ENCODE measurements at places on chromosomes 2 and 18.

GRCh38 chr18:63005306-63005705 lies 290.0 kb downstream of the PHLPP1 start:
- DNase-seq: no peak

GRCh38 chr18:78731398-78732032 lies 248.1 kb upstream of the SALL3 start:
- DNase-seq: no peak

GRCh38 chr18:79937103-79937860 lies 14.2 kb downstream of the SLC66A2 start:
- DNase-seq: no peak

GRCh38 chr2:221060376-221060775 lies 511.7 kb downstream of the EPHA4 start:
- no peak for DNase-seq

GRCh38 chr18:42706618-42707017 lies 408.9 kb downstream of the RIT2 start:
- DNase-seq: no peak

DNA sequence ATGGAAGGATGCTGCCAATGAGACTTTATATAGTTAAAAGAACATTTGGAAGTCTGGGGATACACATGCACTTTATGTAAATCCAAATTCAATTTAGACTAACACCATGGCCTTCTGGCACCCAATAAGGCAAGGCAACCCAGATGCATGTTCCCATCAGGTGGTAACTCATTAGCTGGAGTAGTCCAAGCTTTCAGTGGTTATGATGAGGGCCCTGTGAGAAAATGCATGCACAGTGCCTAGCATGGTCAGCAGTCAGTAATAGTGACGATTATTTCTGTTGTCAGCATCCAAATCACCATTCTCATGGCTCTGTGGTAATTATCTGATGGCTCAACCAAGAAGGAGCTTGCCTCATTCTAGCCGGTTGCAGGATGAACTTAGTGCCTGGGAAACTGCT lies 70.3 kb upstream of the CTLA4 start:
- no peak for DNase-seq

DNA sequence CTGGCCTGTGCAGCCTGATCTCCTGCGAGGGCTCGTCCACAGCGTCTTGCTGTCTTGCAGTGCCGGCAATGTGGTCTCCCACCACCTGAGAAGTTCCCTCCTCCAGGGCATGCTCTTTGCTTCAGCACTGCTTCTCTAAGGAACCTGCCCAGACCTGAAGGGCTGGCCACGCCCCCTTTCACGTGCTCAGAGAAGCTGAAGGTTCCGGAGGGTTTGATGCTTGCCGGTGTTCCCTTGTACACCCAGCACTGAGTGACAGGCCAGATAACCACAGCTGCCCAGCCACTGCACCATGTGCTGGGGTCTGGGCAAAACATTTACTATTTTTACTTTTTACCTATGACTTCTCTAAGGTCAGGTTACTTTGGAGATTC lies 1.7 kb upstream of the POLR2D start:
- no peak for DNase-seq

DNA sequence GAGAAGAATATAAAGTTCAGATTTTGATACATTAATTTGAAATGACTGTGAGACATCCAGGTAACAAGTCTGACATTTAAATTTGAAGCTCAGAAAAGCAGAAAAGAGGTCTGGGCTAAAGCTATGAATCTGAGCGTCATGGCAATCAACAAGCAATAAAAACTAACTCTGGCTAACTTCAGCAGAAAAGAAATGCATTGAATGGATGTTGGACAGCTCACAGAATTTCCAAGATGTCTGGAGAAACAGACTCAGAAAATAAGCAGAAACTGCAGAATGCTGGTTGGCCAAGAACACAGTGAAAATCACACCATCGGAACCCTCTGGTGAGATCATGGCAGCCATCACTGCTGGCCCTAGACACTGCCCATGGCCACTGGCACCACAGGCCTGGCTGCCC lies 366.6 kb downstream of the METTL4 start:
- no peak for DNase-seq

DNA sequence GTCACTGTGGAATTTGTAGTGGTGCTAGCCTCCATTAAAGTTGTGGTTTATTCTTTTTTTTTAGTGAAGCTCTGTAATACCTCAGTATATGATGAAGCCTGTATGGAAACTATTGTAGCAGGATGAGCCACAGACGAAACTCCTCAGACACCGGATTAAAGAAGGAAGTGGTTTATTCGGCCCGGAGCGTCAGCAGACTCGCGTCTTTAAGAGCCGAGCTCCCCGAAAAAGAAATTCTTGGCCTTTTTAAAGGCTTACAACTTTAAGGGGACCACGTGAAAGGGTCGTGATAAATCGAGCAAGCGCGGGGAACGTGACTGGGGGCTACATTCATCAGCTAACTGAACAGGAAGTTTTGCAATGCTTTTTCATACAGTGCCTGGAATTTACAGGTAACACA lies 8.1 kb upstream of the CCL20 start:
- DNase-seq: no peak

- no peak for DNase-seq
These were observed 71.2 kb upstream of the COL3A1 start for GRCh38 chr2:188902901-188903491.

GRCh38 chr2:241008711-241009121 lies 10.3 kb downstream of the SNED1 start:
- DNase-seq: no peak

DNA sequence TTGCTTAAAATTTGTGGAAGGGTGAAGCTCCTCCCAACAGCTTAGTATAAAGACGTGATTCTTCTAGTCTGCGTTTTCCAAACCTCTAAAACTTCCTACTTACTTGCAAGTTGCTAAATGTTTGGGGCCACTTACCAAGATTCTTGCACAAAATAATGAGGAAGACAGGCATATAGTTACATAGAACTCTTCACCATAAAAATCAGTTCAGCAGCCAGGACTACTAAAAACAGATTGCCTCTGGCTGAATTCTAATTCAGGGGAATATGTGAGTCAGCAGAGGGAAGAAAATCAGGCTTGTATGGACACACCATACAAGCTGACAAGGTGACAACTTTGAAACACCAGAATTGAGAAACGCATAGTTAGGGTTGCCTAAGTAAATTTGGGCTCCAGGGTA lies 2.8 kb upstream of the PEX13 start:
- DNase-seq: no peak

DNA sequence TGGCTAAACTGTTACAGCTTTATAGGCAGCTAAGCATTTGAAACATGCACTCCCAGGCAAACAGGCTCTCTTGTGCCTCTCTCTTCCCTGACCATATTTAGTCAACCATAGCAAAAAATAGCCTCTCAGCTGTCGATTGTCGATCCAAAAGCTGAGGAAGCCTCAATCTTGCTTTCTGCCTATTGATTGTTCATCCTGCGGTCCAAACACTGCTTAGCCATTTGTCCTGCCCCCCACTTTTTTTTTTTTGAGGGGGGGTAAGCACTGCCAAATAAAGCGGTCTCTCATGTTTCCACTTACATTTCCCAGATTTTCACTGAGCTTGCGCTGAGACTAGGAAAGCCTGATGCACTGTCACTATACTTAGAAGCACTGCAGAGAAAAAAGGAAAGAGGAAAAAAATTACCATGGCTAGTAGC lies 90.8 kb downstream of the MIB1 start:
- DNase-seq: no peak

DNA sequence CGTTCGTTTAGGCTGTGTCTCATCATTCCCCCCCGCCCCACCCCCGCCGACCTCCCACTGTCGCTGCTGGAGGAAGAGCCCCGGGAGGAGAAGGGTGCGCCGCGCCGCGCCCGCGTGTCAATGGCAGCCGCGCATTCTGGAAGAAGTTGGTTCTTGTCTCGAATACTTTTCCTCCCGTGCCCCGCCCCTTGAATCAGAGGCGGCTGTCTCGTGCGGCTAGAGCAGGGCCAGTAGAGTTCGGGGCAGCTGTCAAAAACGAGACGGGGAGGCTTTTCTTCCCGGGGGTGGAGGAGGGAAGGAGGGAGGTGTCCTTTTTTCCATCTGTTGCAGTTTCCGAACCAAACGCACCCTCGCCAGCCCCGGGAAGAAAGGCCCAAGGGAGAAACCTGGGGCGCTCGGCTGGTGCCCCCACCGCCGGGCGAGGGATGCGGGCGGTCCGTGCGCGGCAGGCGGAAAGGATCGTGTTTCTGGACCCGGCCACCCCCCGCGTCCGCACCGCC lies 410 bp upstream of the TGIF1 start:
- DNase-seq: no peak

DNA sequence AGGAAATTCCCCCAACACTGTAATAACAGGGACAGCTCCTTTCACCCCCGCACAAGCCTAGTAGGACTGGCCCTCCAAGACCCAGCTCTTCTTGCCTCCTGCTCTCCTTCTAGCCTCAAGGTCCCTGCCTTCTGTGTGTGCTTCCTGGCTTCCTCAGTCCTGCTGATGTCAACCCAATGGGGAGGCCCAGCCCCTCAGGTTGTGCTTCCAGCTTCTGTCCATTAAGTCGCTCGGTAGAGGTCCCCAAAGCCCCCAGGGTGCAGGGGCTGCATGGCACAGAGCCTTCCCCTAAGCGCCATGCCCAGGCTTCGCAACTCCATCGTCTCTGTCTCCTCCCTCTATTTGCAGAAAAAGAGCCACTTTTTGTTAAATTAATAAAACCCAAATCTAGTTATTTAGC lies 39.0 kb downstream of the BOK start:
- DNase-seq: no peak

DNA sequence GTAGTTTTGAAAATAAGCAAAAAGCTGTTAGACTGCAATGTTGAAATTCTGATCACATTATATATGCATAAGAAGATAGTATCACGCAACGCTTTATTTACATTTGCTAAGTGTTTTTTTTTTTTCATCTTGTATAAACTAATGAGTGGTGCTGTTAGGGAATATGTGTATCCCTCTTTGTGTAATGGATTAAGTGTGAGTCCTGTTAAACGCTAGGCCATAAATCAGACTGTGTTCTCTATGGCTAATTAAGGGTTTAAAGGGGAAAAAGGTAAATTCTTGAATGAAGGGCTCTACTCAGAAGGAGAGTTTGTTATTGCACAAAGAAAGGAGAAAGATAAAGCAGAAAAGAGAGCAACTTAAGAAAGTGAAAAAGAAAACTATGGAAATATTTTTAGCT lies 4.8 kb upstream of the ASXL3 start:
- DNase-seq: no peak

DNA sequence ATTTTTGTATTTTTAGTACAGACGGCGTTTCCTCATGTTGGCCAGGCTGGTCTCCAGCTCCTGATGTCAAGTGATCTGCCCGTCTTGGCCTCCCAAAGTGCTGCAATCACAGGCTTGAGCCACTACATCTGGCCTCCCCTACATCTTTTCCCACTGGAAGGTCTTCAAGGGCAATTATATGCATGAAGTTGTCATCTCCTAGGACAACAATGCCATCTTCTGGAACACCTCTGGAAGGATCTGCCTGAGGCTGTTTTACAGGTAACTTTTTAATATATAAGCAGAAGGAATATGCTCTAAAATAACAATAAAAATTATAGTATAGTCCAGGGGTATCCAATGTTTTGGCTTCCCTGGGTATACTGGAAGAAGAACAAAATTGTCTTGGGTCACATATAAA lies 321.4 kb downstream of the AFF3 start:
- DNase-seq: no peak

GRCh38 chr2:95007822-95008221 lies 17.7 kb upstream of the MAL start:
- no peak for DNase-seq

- no peak for DNase-seq
These were observed 164.4 kb downstream of the SOCS6 start for GRCh38 chr18:70453058-70453775.

DNA sequence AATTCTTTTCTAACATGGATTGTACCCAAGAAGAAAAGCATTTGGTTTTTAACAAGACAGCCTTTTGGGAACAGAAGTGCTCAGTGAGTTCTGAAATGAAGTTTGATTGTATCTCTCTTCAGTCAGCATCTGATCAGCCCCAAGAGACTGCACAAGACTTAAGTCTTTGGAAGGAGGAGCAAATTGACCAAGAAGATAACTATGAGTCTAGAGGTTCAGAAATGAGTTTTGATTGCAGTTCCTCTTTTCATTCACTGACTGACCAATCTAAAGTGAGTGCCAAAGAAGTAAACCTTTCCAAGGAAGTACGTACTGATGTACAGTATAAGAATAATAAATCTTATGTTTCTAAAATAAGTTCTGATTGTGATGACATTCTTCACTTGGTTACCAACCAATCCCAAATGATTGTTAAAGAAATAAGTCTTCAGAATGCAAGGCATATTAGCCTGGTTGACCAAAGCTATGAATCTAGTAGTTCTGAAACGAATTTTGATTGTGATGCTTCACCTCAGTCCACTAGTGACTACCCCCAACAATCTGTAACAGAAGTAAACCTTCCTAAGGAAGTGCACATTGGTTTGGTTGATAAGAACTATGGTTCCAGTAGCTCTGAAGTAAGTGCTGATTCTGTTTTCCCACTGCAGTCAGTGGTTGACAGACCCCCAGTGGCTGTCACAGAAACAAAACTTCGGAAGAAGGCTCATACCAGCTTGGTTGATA lies 31.2 kb downstream of the ZDBF2 start:
- no peak for DNase-seq

DNA sequence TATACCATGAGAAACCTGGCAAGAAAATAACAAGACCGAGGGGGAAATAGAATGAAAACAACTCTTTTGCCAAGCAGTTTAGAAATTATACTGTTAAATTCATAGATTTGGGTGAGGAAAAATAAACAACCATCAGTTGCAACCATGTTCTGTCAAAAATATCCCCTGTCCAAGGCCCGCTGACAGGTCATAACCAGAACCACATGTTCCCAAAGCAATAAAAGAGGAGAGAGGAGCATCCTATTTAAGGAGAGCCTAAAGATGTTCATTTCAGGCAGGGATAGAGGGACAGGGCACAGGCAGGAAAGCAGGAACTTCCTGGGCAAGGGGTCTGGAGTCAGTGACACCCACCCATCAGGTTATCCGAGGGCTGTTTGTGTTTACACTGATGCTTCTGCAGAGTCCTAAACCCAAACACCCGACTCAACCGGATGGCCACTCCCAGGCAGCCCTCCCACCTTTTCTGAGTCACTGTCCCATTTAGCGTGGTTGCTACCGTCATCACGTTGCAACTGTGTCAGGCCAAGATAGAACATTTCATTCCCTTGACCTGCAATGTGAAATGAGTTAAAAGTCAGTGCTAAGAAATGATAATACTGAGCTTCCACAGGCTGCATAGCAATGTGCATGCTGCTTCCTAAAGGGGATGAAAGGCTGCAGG lies 468.3 kb upstream of the RAB12 start:
- DNase-seq: no peak

- DNase-seq: no peak
These were observed 267.6 kb downstream of the METTL4 start for GRCh38 chr18:2303517-2304238.

- no peak for DNase-seq
These were observed 80.8 kb downstream of the EHD3 start for GRCh38 chr2:31314761-31315160.

- DNase-seq: no peak
These were observed 51.1 kb downstream of the MYO5B start for GRCh38 chr18:50143886-50144285.

GRCh38 chr2:38600921-38601455 lies 1.7 kb downstream of the HNRNPLL start:
- DNase-seq: no peak

All from RCC 7860 (cell line).